Suppressor macrophage (primary cell): ENCODE measurements at places on chromosomes 3 and 15.

DNA sequence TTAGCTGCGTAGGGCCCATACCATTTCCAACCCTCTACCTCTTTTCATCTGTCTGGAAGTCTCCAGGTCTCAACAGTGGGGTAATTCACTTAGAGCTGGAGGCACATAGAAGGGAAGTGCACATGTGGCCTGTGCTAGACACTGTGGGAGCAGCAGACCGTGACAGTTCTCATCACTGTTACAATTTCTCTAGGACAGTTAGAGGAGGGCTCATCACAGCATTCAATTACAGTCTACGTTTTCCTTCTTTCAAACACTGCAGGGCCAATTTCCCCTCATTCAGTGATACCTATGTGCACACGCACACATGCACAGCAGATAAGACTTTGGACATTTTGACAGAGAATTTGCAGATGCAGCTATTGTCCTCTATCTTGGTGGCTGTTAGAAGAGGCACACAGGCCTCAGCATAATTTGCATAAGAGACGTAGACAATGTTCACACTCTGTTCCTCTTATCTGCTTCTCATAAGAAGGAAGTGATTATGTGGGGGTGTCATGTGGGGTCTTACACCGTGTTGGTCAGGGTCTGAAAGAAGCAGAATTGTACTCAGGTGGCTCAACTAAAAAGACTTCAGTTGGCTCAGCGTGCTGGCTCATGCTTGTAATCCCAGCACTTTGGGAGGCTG, 12.6 kb upstream of the HRG start:
- no peak for DNase-seq

DNA sequence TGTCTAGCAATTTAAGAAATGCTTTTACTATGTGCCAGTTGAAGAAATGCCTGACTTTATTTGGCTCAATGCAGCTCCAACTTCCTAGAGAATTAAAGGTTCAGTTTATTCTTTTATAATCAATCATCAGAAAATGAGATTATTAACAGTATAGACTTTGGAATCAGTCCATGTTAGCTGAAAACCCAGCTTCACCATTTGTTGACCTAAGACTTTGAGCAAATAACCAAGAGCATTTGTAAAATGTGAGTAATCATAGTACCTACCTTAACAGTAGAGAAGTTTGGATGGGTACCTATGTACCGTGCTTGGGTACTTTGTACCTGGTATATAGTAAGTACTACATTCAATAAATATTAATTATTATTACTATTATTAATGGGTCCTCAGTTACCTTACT, 105.9 kb downstream of the RARB start:
- no peak for DNase-seq

DNA sequence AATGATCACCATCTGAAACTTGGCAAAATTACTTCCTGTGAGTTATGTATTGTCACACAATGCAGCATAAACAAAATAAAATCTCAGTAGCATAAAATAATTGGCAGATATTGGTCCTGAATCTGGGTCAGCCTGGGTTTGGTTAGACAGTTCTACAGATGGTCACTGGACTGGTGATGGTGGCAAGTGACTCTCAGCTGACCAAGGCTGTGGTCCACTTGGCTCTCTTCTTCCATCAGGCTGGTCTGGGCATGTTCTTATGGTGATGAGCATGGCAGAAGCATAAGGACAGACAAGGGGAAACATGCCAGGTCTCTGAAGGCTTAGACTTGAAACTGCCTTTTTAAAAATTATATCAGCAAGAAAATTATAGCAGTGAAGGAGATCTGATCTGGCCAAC, 1205.0 kb upstream of the EPHA6 start:
- DNase-seq: no peak

DNA sequence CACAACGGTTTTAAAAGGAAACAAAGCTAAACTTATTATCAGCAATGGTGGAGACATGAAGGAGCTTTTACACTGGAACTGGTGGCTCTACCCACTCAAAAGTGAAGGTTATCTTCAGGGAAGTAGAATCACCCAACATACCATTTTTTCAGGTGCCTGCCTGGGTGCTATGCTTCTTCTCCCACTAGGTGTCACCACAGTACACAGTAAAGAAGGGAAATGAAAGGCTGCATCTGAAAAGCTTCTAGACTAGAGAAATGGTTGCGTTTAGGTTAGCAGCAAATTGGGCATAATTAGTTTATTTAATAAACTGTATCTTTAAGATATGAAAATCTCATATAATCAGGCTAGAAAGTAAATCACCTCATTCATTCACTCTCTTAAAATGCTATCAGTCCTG, 47.0 kb upstream of the SELENOK start:
- peak; percentile 51 for DNase-seq

GRCh38 chr3:16132190-16132589, 42.3 kb upstream of the GALNT15 start:
- no peak for DNase-seq

- DNase-seq: peak; percentile 1
These were observed 16.3 kb upstream of the DOCK3 start for GRCh38 chr3:50658416-50658815.

DNA sequence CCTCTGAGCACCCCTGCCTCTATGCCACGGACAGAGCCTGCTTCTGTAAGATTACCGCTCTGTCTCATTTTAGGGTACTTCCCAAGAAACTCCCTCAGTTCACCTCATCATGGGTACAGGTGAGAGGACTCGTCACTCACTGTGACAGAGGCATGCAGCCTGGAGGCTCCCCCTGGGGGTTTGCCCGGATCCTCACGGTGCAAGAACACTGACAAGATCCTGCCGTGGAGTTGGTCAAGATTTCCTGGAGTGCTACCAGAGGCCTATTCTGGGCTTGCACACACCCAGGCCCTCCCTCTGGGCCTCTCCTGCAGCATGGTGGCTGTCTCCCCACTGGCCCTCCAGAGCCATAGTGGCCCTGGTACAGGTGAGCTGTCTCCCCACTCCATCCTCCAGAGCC, 103.1 kb upstream of the TNIK start:
- no peak for DNase-seq

DNA sequence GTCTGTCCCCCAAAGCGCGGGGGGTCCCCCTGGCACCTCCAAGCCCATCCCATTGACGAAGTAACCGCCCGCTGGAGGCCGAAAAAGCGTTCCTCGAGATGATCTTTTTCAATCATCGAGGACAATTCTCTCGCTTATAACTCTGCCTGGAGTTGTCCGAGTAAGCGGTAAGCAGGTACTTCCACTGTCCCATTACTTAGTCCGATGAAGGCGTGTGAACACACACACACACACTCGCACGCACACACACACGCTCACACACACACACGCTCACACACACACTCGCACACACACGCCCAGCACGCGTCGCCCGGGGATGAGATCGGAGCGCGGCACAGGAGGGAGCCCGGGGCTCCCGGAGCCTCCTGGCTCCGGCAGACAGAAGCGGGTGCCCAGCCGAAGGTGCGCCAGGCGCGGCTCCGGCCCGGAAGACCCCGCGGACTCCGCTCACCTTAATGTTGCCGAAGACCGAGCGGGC, 430 bp downstream of the SLCO2A1 start:
- no peak for DNase-seq

GRCh38 chr15:78921940-78922339, 22.9 kb downstream of the CTSH start:
- DNase-seq: no peak

GRCh38 chr15:43879386-43880355, 52.9 kb downstream of the WDR76 start:
- no peak for DNase-seq

GRCh38 chr3:37885814-37886213, 24.1 kb downstream of the CTDSPL start:
- no peak for DNase-seq

DNA sequence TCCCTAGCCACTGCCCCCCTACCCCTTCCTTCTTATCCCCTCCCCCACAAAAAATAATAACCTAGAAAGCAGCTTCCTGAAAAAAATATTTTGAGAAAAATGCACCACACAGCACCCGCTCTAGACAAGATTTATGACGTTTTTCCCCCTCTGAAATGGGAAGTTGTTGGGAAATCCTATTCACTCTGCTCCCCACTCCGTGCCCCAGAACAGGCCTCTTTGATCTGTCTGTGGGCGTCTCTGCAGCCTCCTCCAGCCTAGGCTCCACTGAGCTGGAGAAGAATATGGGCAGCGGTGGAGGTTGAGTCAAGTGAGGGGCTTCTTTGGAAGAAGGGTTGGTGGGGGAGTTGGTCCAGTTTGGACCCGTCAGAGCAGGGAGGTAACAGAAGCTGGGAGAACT, 28.5 kb upstream of the POLG start:
- peak; percentile 80 for DNase-seq

DNA sequence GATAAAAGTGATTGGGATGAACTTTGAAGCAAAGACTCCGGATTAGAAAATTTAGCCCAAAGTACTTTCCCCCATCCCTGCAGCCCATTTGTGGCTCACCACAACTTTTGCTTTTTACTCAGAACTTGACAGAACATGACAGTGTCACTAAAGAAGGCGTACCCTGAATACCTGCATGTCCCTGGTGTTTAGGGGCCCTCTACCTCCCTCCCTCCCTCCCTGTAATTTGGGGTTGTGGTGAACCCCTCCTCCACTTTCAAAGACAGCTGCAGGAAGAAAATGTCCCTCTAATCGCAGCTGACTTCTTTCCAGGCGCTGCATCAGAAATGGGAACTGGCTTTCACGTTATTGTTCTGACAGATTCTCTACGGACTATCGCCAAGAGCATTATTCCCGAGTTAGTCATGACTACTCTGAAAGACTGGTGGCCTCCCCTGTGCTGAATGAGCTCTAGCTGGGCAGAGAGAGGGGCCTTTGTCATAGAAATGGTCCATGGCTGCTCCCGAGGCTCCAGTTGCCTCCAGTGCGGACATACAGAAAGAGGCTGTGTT, 93.2 kb upstream of the ARHGEF3 start:
- DNase-seq: peak; percentile 41

DNA sequence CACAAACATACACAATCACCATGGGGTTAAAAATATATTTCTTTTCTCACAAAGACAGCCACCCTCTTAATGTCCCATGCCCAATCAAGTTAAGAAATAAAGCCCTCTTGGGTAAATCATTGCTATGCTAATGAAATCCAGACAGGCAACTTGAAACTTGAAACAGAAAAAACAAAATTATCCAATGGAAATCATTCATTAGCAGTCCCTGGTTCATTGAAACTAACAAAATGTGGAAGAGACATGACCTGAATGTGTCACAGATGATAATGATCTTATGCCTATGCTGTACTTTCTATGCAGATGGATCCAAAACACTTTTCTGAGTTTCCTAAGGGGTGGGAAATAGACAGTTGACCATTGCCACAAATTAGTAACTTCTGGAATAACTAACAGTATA, 983.7 kb downstream of the MCTP2 start:
- no peak for DNase-seq

- DNase-seq: peak; percentile 60
These were observed 4.2 kb upstream of the EFCAB12 start for GRCh38 chr3:129432671-129433070.

- peak; percentile 68 for DNase-seq
These were observed 892 bp downstream of the NMD3 start for GRCh38 chr3:161221806-161222600.

GRCh38 chr15:76433798-76434400, 97.3 kb downstream of the ISL2 start:
- no peak for DNase-seq

DNA sequence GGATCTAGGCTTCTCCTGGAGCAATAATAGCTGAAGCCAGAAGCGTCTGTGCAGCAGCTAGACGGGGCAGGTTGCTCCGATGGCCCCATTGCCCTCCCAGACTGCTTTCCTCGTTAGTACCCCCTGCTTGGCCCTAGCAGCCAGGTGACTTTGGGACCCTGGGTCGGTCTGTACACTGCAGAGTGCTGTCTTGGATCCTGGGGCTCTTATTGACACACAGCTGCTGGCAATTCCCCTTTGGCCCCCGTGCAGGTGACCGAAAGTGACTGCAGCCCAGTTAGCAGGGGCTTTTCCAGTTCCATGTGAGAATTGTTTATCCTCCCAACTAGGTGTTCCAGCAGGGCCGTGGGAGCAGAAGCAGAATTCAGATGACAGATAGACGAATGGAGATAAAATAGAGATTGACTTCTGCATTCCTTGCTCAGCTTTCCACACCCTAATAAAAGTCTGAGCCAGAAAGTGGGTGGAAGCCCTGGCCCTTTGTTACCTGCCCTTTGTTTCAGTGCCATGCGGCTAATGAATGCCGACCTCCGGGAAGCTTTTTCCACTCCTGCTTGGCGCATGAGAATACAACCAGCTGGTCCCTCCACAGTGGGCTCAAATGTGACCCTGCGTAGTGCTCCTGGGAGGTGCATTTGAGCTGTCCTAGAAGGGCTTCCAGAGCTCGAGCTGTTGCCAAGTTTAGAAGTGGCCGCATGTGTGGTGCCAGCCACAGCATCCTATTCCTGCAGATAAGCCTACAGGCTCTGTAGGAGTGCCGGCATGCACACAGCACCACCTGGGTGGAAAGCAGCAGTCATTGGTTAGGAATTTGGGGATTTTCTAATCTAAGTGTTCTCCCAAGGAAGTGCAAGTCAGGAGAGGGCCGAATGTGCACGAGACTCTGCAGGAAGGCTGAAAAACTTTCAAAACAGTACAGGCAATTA, 94.4 kb downstream of the SLCO3A1 start:
- no peak for DNase-seq
